Lung (tissue), 17 donors: ENCODE measurements at places on chromosomes 11 and 22. TPM values are rescaled to one million over a fixed set of nuclear protein-coding genes. Genes with fewer than 3 reads are reported as not detected.

WT1 gene
- polyA plus RNA-seq: 0.59 TPM

RNH1 gene
- polyA plus RNA-seq: 153 TPM

DEFB131B gene
- not detected for polyA plus RNA-seq

POU2AF1 gene
- 2.0 TPM for polyA plus RNA-seq
